GM04503 (cell line): ENCODE measurements at places on chromosomes 1 and 21.

DNA sequence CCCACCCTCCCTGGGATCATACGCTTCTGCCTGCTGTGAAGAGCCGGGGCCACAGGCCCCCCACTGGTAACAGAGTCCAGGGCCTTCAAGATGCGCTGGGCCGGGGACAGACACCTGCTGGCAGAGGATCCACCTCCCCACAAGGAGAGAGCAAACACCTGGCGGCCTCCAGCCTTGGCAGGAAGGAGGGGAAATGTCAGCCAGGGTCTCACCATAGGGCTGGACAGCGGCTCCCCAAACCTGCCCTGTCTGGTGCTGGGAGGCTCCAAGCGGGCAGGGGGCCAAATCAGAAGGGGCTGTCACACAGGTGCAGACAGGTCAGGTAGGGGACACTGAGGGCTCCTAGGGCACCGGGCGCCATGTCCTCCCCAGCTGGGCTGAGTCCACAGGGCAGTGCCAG is 58.9 kb downstream of the KCNAB2 start:
- no peak for DNase-seq

DNA sequence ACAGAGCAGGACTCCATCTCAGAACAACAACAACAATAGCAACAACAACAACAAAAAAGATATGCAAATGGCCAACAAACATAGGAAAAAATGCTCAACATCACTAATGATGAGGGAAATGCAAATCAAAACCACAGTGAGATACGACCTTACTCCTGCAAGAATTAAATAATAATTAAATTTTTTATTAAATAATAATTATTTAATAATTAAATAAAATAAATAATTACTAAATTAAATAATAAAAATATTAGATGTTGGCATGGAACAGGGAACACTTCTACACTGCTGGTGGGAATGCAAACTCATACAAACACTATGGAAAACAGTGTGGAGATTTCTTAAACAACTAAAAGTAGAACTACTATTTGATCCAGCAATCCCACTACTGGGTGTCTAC is 1022.3 kb upstream of the B3GALT2 start:
- no peak for DNase-seq

DNA sequence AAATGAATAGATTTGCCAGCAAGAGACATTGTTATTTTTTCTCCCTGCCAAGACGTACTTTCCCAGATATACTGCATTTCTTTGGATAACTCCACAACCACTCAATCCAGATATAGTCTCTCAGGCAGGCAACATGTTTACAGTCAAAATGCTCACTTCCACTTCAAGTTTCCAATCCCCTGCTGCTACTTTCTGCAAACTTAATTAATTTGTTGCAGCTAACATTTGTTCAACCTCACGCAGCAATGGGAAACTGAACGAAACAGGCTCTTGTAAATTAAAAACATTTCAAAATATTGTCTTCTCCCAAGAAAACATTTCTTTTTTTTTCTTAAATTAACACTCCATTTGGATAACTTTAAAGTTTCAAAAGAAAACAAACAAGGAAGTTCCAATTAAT is 45.7 kb upstream of the PROX1 start:
- no peak for DNase-seq

DNA sequence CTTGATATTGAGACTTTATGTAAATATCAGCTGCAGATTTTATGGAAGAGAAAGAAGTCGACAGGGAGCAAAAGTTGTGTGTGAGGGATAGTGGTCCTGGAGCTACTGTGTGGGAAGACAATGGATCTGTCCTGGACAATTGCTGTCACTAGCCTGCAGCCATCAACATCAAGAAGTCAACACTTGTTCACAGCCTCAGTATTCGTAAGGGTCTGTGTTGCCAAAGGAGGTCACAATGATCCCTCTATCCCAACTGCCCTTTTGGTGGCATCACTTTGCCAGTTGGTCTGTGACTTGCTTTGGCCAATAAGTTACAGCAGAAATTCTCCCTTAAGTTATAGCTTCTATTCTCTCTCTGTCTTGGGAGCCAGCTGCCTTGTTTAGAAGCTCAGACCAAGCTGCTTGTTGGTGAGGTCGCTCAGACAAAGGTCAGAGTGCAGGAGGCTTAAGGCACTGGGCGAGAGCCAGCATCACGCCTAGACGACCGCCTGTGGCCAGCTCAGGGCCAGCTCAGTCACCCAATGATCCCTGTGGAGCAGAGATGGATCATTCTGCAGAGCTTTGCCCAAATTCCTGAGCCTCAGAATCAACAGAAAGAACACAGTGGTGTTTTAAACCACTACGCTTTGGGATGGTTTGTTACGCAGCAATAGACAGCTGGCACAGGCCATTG is 134.9 kb downstream of the RHOU start:
- no peak for DNase-seq

DNA sequence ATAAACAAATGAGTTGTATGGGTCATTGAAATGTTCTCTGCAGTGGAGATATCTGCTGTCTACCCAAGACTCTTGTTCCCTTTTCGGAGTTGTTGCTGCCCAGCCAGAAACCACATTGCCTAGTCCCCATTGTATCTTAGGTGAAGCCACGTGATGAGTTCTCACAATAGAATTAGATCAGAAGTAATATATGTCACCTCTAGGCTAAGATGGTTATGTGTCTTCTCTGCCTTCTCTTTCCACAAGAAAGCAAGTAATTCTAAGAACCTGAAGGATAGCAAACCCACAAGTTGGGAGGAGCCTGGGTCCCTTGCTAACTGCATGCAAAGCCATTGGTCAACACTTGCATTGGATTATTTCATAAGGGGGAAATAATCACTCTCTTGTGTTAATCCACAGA is 76.6 kb downstream of the ADCY10 start:
- DNase-seq = no peak

DNA sequence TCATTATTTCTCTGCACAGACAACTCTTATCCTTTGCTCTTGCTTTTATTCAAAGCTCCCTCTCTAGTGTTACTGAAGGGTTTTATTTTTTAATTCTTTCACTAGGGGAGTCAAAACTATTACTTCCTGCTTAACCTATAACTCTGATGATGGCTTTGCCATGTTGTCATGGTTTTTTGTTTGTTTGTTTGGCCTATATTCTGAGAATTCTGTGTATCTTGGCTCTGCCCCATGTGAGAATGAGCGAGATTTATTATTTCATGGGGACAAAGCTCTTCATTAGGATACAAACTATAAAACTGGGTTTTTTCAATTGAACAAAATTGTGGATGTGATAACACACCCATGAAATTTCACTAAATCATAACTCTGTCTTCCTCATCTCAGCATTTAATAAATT is 190.5 kb upstream of the C1orf105 start:
- no peak for DNase-seq
